ENCODE measurements at places on chromosomes 6 and 20. TPM values are rescaled to one million over a fixed set of nuclear protein-coding genes. Genes with fewer than 3 reads are reported as not detected.

The NOL4L gene
- total RNA-seq, result 3.7 TPM

The KIF25 gene
- total RNA-seq, result not detected

The LRFN2 gene
- total RNA-seq, result not detected

The RAB44 gene
- total RNA-seq, result under 0.01 TPM

The AURKA gene
- total RNA-seq, result 5.8 TPM

The BEND6 gene
- total RNA-seq, result 12.8 TPM

The EMILIN3 gene
- under 0.01 TPM for total RNA-seq

The MACROD2 gene
- 0.55 TPM for total RNA-seq

Measured in smooth muscle cell of bladder (primary cell).